ENCODE measurements at places on chromosomes 12 and 14. TPM values are rescaled to one million over a fixed set of nuclear protein-coding genes. Genes with fewer than 3 reads are reported as not detected.

The CABP1 gene
- total RNA-seq: not detected

DNA sequence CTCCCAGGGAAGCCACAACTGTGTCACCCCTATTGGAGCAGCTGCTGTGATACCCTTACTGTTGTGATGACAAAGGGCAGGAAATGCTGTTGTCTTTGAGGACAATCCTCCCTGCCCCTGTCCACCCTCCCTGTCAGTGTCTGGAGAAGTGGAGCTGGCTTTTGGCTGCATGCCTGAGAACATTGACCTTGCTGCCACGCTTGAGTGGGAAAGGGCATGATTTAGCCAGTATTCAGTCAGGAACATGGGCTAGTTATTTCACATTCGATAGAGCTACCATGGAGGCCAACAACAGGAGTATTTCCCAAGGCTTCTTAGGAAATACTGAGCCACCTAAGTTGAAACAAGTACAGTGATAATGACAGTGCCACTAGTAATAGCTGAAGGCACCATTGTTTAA, 59.4 kb downstream of the MYRFL start:
- DNase-seq: no peak

- DNase-seq: peak; percentile 39
Measured at GRCh38 chr12:124684496-124684895, 117.1 kb upstream of the NCOR2 start.

DNA sequence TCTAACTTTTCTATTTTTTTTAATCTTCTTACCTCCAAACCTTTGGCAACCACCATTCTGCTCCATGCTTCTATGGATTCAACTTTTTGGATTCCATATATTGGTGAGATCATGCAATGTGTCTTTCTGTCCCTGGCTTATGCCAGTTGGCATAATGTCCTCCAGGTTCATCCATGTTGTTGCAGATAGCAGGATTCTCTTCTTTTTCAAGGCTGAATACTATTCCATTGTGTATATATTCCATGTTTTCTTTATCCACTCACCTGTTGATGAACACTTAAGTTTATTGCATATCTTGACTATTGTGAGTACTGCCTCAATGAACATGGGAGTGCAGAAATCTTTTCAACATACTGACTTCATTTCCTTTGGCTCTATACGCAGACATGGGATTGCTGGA, 21.2 kb upstream of the SLC38A4 start:
- no peak for DNase-seq

The BCDIN3D gene
- total RNA-seq: 6.4 TPM
